ENCODE measurements at places on chromosomes 3 and 15.

- no peak for DNase-seq
Measured at GRCh38 chr3:172197344-172197743, 158.0 kb downstream of the FNDC3B start.

- DNase-seq, result no peak
Measured at GRCh38 chr3:129563850-129564535, 21.0 kb downstream of the H1-8 start.

DNA sequence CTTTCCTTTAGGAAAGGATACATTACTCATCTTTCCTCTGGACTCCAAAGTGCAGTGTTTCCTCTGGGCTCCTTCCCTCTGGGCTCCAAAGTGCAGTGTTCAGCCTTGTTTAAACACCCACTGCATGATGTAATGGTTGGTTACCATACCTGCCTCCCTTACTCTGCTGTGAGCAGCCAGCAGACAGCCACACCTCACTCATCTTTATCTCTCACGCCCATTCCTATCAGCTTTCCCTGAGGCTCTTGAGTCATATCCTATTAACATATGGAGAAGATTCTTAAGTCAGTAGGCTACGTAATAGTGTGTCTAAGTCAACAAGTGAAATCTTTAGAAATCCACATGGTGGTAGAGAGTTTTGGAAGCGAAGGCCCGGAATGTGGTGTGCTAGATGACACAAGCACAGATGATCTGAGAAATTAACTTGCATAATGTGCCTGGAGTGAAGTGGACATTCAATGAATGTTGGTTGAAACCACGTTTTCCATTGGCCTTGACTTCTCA lies 97.2 kb upstream of the CTNNB1 start:
- no peak for DNase-seq

DNA sequence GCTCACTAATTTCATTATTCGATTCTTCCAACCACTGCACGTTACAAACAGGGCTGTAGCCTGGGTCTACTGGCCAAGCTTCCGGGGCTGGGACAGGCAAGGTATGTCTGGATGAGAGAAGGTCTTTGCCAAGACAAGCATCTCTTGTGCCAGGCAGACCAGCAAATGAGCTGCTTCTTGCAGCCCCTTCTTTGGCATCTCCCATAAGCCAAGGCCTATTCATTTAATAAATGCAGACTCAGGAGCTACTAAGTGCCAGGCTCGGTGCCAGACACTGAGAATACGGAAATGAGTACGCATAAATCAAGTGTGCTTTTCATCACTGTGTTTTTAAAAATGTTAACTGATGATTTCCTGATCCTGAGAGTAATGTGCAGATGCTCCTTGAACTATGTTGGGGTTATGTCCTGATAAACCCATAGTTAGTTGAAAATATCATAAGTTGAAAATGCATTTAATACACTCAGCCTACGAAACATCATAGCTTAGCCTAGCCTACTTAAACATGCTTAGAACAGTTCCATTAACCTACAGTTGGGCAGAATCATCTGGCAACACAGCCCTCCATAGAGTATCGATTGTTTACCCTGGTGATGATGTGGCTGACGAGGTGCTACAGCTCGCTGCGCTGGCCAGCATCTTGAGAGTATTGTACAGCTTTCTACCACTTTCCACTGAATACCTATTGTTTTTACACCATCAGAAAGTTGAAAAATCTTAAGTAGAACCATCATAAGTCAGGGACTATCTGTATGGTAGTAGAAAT lies 135.0 kb upstream of the CTDSPL start:
- no peak for DNase-seq

GRCh38 chr3:139320551-139321309 lies 23.1 kb upstream of the MRPS22 start:
- DNase-seq, result no peak

DNA sequence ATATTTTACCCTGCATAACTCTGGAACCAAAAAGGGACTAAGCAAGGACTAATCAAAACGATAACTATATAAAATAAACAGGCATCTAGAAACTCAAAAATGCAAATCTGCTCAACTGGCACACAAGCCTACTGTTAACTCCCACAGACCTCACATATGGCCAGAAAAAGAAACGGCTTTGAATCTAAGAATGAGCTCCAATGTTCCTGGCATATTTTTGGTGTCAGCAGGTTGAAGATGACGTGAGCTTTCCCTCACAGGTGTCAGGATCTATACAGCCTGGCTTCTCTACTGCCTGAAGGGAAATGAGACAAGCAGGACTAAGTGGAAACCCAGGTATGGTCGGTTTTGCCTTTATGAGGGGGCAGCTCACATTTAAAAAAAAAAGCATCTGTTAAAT lies 120.1 kb upstream of the SPATA12 start:
- DNase-seq, result no peak

Measured in HCT116 (cell line).